Vagina (tissue), 2 donors: ENCODE measurements at places on chromosomes 5 and 9.

DNA sequence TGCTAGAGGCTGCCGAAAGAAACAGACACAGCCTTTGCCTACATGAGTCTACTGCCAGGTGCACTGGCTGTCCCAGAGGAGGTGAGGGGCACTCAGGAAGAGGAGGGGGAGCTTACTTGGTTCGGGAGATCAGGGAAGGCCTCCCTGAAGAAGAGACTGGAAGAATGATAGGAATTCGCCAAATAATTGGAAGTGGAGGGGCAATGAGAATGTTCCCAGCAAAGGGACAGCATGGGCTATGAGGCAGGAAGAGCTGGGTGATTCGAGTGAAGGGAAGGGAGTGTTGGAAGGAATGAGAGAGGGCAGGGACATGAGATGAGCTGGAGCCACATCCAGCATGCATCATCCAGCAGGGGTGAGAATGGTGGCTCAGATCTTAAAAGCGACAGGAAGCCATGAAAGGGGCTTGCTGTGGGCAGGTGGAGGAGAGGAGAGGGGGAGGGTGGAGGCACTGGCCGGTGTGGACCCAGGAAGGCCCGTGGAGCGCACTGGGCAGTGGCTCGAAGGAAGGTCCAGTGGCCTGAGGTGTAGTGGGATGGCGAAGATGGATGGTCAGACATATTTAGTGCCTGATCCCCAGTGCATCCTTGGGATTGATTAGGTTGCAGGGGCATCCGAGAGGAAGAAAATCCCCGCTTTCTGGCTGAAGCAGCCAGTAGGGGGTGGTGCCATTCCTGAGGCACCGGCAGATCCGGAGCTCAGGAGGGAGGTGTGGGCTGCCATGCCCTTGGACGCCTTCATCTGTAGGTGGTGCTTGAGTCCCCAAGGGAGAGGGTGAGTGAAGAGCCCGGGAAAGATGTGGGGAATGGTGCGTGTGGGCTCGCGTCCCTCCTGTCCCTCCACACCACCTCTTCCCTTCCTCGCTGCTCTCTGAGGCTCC lies 53.5 kb upstream of the GARNL3 start:
- no peak overlapping the region for H3K27ac ChIP-seq
- no peak for DNase-seq
- no peak overlapping the region for H3K4me3 ChIP-seq
- peaks cover 21% of the 10 kb centered on the region for H3K4me1 ChIP-seq
- H3K36me3 ChIP-seq, result no peaks in the 10 kb centered on the region

GRCh38 chr9:33446240-33446945 lies 1.0 kb downstream of the AQP3 start:
- no peak for DNase-seq
- peak overlapping the region; percentile 49 for H3K4me3 ChIP-seq
- no peaks in the 10 kb centered on the region for H3K36me3 ChIP-seq
- no peaks in the 10 kb centered on the region for H3K27me3 ChIP-seq
- H3K27ac ChIP-seq, result peak overlapping the region; percentile 53
- peaks cover 27% of the 10 kb centered on the region for H3K4me1 ChIP-seq

GRCh38 chr9:121707477-121708424 lies 56.3 kb downstream of the DAB2IP start:
- no peak overlapping the region for H3K27ac ChIP-seq
- H3K4me1 ChIP-seq, result peaks cover 48% of the 10 kb centered on the region
- H3K4me3 ChIP-seq, result no peak overlapping the region
- no peak for DNase-seq
- no peaks in the 10 kb centered on the region for H3K36me3 ChIP-seq

- no peak overlapping the region for H3K4me3 ChIP-seq
- H3K27ac ChIP-seq, result no peak overlapping the region
- no peak for DNase-seq
- H3K36me3 ChIP-seq, result no peaks in the 10 kb centered on the region
- no peaks in the 10 kb centered on the region for H3K27me3 ChIP-seq
Observed at GRCh38 chr9:123414204-123414603, 58.2 kb downstream of the CRB2 start.

DNA sequence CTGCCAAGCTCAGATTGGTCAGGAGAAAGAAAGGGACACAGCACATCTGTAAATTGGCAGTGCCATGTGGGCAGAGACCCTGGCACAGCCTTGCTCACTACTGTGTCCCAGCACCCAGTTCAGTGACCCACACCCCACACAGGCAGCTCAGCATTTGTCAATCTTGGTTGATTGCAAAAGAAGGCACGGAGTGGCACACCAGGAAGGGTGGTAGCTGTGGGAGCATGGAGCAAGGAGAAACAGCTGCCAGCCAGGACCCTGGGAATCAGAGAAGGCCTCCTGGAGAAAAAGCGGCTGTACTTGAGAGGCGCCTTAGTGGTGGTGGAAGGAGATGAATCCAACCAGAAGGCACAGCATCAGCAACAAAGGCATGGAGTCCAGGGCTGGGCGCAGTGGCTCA lies 3.5 kb downstream of the SLC27A4 start:
- H3K4me1 ChIP-seq, result peaks cover 14% of the 10 kb centered on the region
- no peak overlapping the region for H3K4me3 ChIP-seq
- no peaks in the 10 kb centered on the region for H3K36me3 ChIP-seq
- no peak for DNase-seq
- no peak overlapping the region for H3K27ac ChIP-seq

GRCh38 chr9:21030389-21031035 lies 928 bp downstream of the HACD4 start:
- no peak for DNase-seq
- peaks cover 16% of the 10 kb centered on the region for H3K4me1 ChIP-seq
- no peaks in the 10 kb centered on the region for H3K27me3 ChIP-seq
- H3K4me3 ChIP-seq, result peak overlapping the region; percentile 68
- no peaks in the 10 kb centered on the region for H3K36me3 ChIP-seq

DNA sequence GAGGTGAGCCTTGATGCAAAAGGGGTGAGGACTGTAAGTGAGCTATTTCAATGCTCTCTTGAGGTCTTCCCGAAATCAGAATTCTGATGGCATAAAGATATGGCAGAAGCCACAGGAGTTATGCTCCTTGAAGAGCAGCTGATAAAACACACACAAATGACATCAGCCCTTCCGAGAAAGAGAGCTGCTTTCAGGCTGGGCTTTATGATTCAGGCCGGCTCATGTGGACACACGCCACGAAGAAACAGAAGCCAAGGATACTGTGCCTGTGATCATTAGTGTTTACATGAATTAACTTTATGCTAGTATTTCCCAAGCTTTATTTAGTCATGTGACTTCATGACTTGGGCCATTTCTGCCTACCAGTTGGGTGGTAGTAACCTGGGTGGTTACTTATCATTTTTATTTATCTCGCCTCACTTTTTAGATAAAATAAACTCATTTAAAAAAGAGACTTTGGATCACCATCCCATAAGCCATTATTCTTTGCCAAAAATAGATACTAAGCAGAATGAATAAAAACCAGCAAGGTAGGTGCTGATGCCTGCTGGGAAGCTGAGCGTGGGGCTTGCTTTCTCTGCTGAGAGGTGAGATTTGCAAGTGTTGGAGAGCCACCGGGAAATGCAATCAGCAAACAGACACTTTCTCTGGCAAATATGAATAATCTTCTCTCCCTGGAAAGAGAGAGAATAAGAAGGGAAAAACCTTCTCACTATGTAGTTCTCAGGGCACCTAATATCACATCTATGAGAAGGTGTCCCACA lies 73.0 kb upstream of the SLC25A51 start:
- no peak overlapping the region for H3K27ac ChIP-seq
- no peaks in the 10 kb centered on the region for H3K27me3 ChIP-seq
- DNase-seq, result no peak
- no peak overlapping the region for H3K4me3 ChIP-seq
- H3K4me1 ChIP-seq, result peaks cover 13% of the 10 kb centered on the region
- no peaks in the 10 kb centered on the region for H3K36me3 ChIP-seq

GRCh38 chr5:119829341-119829740 lies 200.0 kb downstream of the FAM170A start:
- H3K4me1 ChIP-seq, result peaks cover 10% of the 10 kb centered on the region
- H3K27ac ChIP-seq, result no peak overlapping the region
- no peak overlapping the region for H3K4me3 ChIP-seq
- no peak for DNase-seq
- H3K27me3 ChIP-seq, result no peaks in the 10 kb centered on the region
- H3K36me3 ChIP-seq, result no peaks in the 10 kb centered on the region

- DNase-seq, result peak; percentile 55
- no peak overlapping the region for H3K4me3 ChIP-seq
- no peaks in the 10 kb centered on the region for H3K4me1 ChIP-seq
- no peaks in the 10 kb centered on the region for H3K27me3 ChIP-seq
Observed at GRCh38 chr5:6435356-6435755, 13.3 kb upstream of the UBE2QL1 start.

GRCh38 chr5:64872044-64872443 lies 103.3 kb downstream of the CWC27 start:
- no peak for DNase-seq
- H3K27ac ChIP-seq, result no peak overlapping the region
- H3K4me1 ChIP-seq, result no peaks in the 10 kb centered on the region
- no peaks in the 10 kb centered on the region for H3K36me3 ChIP-seq
- H3K4me3 ChIP-seq, result no peak overlapping the region
- no peaks in the 10 kb centered on the region for H3K27me3 ChIP-seq

DNA sequence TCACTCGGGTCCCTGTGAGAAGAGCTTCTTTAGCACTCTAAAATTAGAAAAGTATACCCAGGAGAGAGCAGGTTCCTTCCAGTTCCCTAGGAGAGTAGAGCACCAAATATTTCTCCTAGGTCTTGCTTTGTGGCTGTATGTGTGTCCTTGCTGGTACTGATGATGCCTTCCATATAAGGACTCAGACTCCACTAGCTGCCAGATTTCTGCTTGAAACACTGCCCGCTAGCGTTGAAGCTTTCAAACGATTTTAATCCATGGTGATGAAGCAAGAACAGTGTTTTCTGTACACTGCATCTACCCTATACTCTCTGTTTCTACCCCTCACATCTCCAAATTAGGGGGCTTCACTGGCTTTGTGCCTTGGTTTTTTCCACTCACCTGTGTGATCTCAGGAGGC lies 2.4 kb upstream of the SMC2 start:
- H3K27me3 ChIP-seq, result no peaks in the 10 kb centered on the region
- H3K4me3 ChIP-seq, result no peak overlapping the region
- no peak for DNase-seq
- H3K4me1 ChIP-seq, result peaks cover 25% of the 10 kb centered on the region
- H3K27ac ChIP-seq, result peak overlapping the region; percentile 19

DNA sequence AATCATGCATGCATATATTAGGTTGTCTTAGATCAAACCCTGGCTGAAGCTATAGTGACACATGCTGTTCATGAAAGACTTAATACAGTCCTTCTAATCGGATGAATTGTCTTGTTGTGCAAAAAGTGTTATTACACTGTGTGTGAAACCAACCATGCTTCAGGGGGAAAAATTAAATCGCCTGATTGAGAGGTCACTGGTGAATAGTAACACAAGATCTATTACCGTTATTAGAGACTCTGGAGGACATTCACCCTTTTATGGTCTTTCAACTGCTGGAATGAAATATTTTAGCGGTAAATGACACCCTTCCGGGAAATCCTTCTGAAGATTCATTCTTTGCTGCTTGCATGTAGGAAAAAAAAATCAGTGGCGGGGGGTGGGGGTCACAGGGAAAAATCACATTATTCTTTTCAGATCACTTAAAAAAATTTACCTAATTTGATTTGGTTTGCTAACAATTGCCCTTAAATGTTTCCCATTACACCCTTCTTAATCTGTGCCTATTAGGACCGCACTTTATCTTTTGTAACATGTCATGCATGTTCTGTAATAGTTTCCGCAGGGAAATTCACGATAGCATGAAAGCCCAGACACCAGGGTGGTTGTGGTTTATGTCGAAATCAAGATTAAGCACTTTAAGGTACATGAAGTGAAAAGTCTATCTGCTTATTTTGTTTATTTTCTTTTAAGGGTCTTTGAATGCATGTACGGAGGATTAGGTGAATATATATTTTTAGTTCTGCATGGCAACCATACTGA lies 120.6 kb downstream of the FOCAD start:
- H3K27me3 ChIP-seq, result no peaks in the 10 kb centered on the region
- no peaks in the 10 kb centered on the region for H3K4me1 ChIP-seq
- DNase-seq, result no peak
- H3K4me3 ChIP-seq, result no peak overlapping the region
- H3K36me3 ChIP-seq, result no peaks in the 10 kb centered on the region

- no peak overlapping the region for H3K4me3 ChIP-seq
- H3K27ac ChIP-seq, result no peak overlapping the region
- no peak for DNase-seq
- no peaks in the 10 kb centered on the region for H3K36me3 ChIP-seq
Observed at GRCh38 chr5:142016556-142016955, 3.7 kb upstream of the GNPDA1 start.

GRCh38 chr5:67699560-67699959 lies 503.0 kb upstream of the CD180 start:
- peaks cover 14% of the 10 kb centered on the region for H3K4me1 ChIP-seq
- no peak for DNase-seq
- no peaks in the 10 kb centered on the region for H3K36me3 ChIP-seq
- H3K27ac ChIP-seq, result no peak overlapping the region

DNA sequence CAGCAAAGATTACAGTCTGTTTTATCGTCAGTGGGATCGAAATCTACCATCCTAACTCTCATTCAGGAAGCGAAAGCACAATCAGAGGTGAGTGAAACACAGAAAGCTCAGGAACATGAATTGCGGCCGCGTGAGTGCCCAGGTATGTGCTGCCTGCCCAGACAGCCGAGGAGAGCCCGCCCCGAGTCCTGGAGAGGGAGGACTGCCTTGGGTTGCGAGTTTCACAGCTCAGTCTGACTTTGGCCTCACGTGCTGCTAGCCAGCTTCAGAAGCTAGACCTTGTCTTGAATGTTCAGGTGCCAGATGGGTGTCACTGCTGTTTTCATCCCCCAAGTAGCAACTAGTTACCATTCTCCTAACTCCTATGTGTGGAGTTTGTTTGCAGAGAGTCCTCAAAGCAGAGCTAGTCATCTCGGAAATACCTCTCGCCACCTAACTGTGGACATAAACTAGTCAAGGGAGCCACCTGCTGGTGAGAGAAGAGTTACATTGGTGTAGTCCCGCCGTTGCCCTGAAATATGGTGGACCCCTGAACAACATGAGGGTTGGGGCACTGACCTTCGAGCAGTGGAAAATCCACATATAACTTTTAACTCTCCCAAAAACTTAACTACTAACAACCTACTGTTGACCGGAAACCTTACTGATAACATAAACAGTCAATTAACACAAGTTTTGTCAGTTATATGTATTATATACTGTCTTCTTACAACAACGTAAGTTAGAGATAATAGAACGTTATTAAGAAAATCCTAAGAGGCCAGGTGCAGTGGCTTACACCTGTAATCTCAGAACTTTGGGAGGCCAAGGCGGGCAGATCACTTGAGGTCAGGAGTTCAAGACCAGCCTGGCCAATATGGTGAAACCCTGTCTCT lies 80.9 kb downstream of the GOLPH3 start:
- H3K4me1 ChIP-seq, result no peaks in the 10 kb centered on the region
- no peaks in the 10 kb centered on the region for H3K36me3 ChIP-seq
- H3K4me3 ChIP-seq, result no peak overlapping the region
- DNase-seq, result peak; percentile 85

GRCh38 chr5:131747180-131748105 lies 49.4 kb downstream of the FNIP1 start:
- H3K4me1 ChIP-seq, result peaks cover 15% of the 10 kb centered on the region
- DNase-seq, result no peak
- no peak overlapping the region for H3K4me3 ChIP-seq
- H3K27ac ChIP-seq, result no peak overlapping the region
- no peaks in the 10 kb centered on the region for H3K36me3 ChIP-seq
- H3K27me3 ChIP-seq, result no peaks in the 10 kb centered on the region

- no peaks in the 10 kb centered on the region for H3K27me3 ChIP-seq
- H3K4me1 ChIP-seq, result peaks cover 5% of the 10 kb centered on the region
- no peak overlapping the region for H3K27ac ChIP-seq
- no peak overlapping the region for H3K4me3 ChIP-seq
Observed at GRCh38 chr9:130423272-130423671, 21.5 kb upstream of the ASS1 start.

GRCh38 chr9:69578026-69578425 lies 94.1 kb downstream of the APBA1 start:
- no peak for DNase-seq
- no peaks in the 10 kb centered on the region for H3K4me1 ChIP-seq
- no peaks in the 10 kb centered on the region for H3K27me3 ChIP-seq
- no peaks in the 10 kb centered on the region for H3K36me3 ChIP-seq
